HL-60 (cell line): ENCODE measurements at places on chromosomes 4 and X.

DNA sequence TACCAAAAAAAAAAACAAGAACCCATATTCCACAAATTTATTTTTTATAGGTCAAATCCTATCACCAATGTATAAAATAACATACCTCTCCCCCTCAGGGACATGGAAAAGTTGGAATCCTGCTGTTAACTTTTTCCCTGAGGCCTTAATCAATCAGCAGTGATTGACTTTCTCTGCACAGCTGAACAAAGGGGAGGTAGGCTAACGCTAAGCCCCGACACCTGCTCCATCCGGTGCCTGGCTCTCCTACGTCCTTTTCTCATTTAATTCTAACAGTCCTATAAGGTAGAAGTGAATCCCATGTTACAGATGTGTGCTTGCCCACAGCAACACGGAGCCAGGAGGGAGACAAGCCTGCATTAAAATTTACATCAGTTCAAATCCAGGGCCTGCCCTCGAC is 2.8 kb downstream of the CENPU start:
- no peak for DNase-seq

DNA sequence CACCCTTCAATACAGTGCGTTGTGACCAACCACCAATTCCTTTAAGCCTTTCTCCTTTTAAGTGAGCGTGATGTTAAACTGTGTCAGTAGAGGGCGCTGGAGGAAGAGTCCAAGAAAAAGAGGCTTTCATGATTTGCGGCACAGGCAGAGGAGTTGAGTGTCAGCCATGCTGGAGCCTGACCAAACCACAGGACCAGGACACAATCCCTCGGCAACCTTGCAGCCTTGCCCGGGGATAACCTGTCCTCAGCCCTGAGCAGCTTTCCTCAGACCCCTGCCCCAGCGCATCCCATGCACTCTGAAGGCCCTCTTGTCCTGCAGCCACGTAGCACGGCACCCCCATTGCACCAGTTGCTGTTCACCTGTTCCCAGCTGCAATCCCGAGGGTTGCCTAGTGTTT is 53.5 kb upstream of the SMIM31 start:
- DNase-seq: no peak

GRCh38 chr4:56681853-56682525 is 893 bp upstream of the HOPX start:
- no peak for DNase-seq

- DNase-seq: no peak
Observed at GRCh38 chrX:1420371-1420770, 28.5 kb upstream of the SLC25A6 start.

- DNase-seq: no peak
Observed at GRCh38 chrX:98357146-98357545, 1473.4 kb downstream of the RPA4 start.

DNA sequence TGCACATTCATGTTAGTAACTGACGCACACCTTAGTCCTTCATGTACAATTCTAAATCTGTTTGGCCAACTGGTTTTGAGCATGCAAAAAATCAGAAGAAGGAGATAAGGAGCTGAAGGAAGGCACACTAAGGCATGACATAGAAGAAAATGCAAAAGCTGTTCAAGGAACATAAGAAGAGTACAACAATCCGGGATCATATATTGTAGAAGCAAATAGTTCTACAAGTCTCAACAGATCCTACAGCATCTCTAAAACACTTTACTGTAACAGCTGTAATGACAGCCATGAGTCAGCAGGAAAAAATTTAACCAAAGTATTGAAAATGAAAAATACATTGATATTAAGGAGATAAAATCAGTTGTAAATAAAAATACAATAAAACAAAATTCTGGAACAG is 57.7 kb downstream of the KLHL13 start:
- no peak for DNase-seq

DNA sequence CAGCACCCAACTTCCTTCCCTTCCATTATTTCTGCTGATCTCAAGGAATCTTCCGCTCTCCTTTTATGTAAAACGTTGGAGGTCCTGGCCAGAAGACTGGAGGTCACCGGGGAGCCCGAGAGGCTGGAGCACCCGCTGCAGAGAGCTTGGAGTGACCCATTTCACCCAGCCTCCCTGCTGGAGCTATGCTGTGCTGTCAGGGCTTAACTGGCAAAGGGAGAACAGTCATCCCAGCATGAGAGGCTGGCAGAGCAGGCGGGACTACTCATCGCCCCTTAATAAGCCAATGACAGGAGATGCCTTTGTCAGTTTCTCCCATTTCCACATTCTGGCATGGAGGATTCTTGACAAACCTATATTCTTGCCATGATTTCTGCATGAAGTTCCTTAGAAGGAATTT is 98.9 kb downstream of the GATB start:
- DNase-seq: no peak

GRCh38 chr4:106676173-106676921 is 307.8 kb upstream of the GIMD1 start:
- peak; percentile 92 for DNase-seq

GRCh38 chr4:183011213-183011907 is 87.7 kb upstream of the WWC2 start:
- DNase-seq: no peak

DNA sequence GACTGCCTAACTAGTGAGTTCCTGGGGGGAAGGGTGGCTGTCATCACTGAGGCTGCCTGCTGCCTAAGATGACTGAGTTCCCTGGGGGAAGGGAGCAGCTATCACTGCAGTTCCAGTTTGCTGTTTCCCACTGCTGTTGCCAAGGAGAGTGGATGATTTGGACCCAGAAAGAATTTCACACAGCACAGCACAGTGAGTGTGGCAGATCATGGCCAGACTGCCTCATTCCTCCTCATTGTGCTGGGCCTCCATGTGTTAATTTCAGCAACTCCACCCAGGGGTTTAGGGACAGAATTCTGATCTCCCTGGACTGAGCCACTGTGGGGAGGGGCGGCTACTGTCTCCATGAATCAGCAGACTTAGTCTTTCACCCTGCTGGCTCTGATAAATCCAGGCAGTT is 125.0 kb downstream of the TEX13C start:
- no peak for DNase-seq

GRCh38 chr4:74415602-74416300 is 29.2 kb upstream of the AREG start:
- no peak for DNase-seq

- no peak for DNase-seq
Observed at GRCh38 chrX:129736491-129736890, 2.3 kb upstream of the XPNPEP2 start.

DNA sequence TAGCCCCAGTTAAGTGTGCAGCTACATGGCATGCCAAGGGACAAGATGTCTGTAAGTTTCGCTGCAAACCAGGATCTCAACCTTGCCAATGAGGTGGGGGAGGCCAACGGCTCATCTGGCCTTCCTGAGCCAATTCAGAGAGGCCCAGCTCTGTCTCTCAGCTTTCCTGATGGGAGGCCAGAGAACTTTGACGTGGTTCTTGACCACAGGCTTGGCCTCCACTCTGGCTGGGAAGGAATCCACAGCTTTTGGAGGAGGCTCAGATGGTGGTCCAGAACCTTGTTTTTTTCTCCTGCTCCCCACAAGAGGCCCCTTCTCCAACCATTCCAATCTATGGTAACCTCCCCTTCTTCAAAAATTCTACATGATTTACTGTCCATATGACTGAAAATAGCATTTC is 9.8 kb downstream of the CAPN6 start:
- DNase-seq: no peak

- no peak for DNase-seq
Observed at GRCh38 chrX:5449323-5449722, 779.3 kb downstream of the NLGN4X start.

DNA sequence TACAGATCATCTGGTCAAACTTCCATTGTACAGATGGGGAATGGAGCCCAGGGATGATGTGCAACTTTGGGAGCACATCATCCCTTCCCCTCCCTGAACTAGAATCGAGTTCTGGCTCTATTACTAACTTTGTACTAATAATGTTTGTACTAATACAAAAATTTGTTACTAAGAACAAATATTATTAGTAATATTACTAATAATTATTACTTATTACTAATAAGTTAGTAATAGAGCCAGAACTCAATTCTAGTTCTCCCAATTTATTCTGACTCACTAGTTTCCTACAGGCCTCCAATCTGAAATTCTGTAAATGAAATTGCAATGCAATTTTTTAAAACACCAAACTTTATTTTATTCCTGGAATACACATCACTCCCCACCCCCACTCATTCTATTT is 47.9 kb upstream of the CD40LG start:
- DNase-seq: no peak

- DNase-seq: no peak
Observed at GRCh38 chr4:46258431-46258830, 131.5 kb downstream of the GABRA2 start.

DNA sequence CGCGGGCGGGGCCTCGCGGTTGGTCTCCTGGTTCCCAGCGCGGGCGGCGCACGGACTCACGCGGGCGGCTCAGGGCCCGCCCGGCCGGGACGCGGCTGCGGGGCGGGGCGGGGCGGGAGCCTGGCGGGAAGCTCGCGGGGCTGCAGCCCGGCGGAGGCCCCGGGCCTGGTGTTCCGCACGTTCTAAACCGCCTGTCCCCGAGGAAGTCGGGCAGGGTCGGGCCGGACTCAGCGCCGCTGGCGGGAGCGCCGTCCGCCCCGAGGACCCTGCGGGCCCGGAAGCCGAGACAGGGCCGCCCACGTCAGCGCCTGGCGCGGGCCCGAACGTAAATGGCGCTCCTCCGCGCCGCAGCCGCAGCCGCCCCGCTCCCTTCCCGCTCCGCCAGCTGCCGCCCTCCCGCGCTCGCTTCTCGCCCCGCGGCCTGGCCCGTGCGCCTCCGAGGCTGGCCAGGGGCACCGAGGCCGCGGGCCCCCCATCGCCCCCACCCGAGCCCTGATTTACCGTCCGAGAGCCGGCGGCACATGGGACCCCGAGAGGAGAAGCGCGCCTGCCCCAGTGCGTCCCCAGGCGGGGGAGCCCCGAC is 309 bp upstream of the CTBP1 start:
- DNase-seq: peak; percentile 68

GRCh38 chr4:107719207-107719921 is 670 bp downstream of the PAPSS1 start:
- DNase-seq: peak; percentile 61

GRCh38 chr4:189002475-189002874 is 863.2 kb downstream of the TRIML1 start:
- no peak for DNase-seq

- DNase-seq: no peak
Observed at GRCh38 chr4:77189412-77189811, 32.4 kb downstream of the CCNG2 start.

- no peak for DNase-seq
Observed at GRCh38 chrX:153353416-153353815, 19.5 kb downstream of the ZNF275 start.

GRCh38 chrX:118353081-118353850 is 7.4 kb downstream of the WDR44 start:
- DNase-seq: no peak

DNA sequence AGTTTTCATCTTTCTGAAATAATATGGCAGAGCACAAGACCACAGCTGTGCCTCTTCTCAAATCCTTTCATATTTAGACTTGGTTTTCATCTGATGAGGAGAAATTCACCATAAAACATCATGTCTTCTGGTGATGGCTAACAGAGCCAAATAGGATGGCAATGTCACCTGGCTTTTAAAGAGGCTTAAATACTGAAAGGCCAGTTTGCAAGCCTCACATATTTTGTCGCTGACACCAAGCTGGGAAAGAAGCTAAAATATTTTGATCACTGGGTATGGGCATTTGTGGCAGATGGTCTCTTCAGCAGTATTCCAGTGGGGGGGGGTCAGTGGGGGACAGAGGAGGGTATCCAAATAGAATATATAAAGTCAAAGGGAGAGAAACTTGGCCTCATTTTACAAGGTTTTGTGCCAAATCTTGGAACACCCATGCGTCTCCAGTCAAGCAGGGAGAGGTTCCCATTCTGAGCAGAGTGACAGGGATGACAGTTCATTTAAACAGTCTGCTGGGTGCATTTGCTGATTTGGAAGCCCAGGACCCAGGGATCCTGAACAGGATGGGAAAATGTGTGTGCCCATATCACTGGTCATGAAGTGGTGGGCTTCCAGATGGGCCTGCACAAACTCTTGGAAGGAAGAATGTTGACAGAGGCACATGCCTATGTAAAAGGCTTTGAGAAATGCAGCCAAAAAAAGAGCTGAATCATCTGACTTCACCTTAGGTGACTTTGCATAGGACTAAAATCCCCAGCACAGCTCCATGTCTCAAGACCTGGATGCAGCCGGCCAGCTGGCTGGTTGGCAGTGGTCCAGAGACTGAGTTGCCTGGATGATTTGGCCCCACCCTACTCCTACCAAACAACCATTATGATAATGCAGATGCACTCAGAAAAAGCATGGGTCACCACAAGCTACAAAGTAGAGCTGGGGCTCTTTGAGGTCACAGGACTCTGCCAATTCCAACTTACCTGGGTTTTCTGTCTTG is 484.4 kb upstream of the NR3C2 start:
- no peak for DNase-seq
